GM10248 (cell line): ENCODE measurements at places on chromosomes 1 and 21.

DNA sequence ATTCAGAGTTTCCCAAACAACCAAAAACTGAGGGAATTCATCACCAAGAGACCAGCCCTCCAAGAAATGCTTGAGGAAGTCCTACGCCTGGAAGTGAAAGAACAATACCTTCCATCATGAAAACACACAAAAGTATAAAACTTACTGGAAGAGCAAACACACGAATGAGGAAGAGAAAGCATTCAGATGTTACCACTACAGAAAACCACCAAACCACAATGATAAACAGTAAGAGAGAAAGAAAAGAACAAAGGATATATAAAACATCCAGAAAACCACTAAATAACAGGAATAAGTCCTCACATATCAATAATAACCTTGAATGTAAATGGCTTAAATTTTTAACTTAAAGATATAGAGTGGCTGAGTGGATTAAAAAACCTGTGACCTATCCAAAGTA is 58.5 kb upstream of the BCL10 start:
- no peak for DNase-seq

DNA sequence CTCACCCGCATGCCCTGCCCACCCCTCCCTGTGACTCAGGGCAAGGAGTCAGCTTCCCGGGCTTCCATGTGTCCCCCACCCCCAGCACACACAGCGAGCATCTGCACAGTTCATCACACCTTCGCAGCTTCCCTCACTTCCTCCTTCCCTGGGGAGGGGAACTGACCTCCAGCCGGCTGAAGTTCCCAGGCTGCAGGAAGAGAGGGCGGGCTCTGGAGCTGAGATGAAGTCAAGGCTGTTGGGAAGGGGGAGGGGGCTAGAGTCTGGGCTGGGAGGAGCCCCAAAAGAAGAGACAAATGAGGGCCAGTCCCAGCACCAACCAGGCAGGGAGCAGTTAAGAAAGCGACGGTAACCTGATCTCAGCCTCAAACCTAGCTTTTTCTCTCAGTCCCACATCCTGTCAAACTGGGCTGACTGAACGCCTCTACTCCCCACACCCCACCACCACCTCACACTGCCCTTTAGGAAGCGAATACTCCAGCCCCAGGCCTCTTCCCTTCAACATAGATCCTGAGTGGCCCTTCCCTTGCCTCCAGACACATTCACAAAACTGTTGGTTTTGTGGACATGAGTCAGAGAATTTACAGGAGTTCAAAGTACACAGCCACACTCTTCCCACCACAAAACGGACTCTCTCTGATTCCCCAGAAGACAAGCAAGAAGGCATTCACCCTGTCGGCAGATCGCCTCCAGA is 1.8 kb downstream of the RHOC start:
- DNase-seq: peak; percentile 87

DNA sequence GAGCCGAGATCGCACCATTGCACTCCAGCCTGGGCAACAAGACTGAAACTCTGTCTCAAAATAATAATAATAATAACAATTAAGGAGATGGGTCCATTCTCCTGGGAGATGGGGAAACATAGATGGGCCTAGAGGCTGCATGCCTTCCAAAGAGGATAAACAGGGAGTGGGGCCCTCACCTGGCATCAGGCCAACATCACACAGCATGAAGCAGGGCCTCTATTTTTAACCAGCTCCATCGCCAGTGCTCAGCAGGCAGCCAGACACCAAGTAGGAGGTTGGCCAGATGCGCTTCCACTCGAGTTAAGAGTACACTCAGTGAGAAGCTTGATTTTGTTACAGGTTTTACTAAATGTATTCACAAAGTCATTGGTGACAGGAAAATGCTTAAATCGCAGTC is 352.0 kb downstream of the RRAGC start:
- no peak for DNase-seq

GRCh38 chr1:23426828-23427227 is 2.3 kb upstream of the TCEA3 start:
- no peak for DNase-seq

DNA sequence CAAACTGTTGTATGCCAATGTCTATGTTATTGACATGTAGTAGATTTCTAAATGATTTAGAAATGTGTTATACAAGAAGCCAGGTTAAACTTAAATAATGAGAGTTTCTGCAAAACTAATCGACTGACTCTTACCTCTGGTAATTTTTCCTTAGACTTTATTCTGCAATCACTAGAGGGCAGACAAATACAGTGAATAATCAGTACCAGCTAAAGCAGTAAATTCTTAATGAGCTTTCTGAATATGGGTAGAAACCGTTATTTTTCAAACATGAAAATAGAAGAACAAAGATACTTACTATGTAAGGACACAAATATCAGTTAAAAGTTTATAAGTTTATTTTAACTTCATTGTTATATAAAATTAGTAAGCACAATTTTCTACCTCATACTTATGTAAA is 97.9 kb upstream of the RGS1 start:
- DNase-seq: peak; percentile 31

DNA sequence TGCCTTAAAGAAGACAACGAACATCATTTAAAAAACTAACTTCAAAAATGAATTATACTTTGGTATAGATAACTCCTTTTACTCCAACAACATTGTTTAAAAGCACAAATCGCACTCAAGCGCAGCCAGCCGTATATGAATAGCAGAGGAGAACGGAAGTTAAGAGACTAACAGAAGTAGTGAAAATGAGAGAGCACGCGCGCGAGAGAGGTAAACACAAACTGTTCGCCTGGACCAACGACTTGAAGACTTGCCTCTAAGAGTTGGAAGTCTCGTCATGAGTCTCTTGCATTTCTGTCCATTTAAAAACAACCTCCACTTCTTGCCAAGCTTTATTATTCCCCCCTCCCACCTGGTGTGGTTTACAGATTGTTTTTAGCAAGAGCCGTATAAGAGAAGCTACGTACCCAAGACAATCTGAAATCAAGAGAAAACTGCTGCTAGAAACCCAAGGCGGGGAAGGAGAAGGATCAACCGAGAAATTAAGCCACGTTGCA is 479 bp downstream of the SELENOF start:
- DNase-seq: peak; percentile 40

DNA sequence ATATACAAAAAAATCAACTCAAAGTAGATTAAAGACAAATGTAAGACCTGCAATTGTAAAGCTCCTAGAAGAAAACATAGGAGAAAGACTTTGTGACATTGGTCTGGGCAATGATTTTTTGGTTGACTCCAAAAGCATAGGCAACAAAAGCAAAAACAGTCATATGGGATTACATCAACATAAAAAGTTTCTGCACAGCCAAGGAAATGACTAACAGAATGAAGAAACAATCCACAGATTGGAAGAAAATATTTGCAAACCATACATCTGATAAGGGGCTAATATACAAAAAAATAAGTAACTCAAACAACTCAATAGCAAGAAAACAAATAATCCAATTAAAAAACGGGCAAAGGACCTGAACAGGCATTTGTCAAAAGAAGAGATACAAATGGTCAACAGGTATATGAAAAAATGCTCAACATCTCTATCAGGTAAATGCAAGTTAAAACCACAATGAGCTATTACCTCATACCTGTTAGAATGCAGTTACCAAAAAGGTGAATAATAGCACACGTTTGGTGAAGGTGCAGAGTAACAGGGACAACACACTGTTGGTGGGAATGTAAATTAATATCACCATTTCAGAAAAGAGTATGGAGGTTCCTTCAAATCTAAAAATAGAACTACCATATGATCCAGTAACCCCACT is 173.7 kb upstream of the COA6 start:
- DNase-seq: no peak

- peak; percentile 16 for DNase-seq
Observed at GRCh38 chr1:45304311-45305081, 22.2 kb upstream of the HPDL start.

GRCh38 chr1:70980361-70980760 is 67.3 kb downstream of the PTGER3 start:
- no peak for DNase-seq

DNA sequence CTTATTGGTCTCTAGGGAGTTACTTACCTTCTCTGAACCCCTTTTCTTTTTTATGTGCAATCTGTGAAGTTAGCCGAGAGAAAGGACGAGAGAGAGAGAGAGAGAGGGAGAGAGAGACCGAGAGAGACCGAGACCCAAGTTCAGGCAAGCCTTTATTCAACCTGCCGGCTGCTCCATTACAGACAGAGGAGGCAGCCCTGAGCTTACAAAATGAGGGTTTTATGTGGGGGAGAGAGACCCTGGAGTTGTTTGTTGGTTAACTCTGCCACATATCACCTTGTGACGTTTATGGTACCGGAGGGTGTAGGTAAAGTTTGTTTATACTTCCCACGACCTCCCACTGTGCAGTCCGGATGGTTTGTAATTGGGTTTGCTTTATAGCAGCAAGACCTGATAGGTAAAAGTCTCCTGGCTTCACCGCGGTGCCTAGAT is 1.5 kb upstream of the MCOLN3 start:
- no peak for DNase-seq

DNA sequence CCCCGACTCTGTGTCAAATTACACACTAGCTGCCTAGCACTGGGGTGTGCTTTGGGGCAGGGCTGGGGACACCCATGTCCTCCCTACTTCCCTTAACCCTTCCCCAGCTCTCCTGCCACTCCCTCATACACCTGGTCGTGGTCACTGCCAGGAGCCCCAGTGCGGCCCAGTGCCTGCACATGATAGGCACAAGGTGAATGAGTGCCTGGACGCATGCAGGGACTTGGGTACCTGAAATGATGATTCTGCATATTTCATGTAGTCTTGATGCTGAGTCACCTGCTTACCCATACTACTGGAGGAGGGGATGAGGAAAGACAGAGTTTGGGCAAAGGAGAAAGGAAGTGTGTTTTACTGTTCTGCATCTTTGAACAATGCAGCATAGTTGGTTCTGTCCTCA is 1.5 kb upstream of the VANGL2 start:
- no peak for DNase-seq

GRCh38 chr1:169572187-169572586 is 14.1 kb downstream of the F5 start:
- no peak for DNase-seq

GRCh38 chr1:223081181-223081994 is 61.7 kb downstream of the TLR5 start:
- DNase-seq: peak; percentile 87

DNA sequence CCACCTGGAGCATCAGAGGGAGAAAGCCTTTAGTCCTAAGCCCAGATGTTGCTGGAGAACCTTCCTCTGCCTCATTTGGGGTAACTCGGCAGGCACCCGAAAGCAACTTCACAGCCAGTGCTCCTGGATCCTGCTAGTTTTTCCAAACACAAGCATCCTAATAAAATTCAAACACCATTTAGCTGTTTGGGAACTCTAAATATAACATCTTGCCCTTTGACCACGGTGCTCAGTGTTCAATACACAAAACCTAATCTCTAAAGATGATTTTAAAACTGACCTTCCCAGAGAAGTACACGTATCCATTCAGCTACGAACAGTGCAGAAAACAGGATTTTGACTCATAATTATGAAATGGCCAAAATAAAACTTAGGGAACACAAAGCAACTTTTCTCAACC is 40.3 kb downstream of the PROX1 start:
- DNase-seq: no peak

- no peak for DNase-seq
Observed at GRCh38 chr1:20329793-20330542, 39.3 kb downstream of the VWA5B1 start.

- no peak for DNase-seq
Observed at GRCh38 chr1:27203946-27204345, 30.5 kb upstream of the WDTC1 start.

DNA sequence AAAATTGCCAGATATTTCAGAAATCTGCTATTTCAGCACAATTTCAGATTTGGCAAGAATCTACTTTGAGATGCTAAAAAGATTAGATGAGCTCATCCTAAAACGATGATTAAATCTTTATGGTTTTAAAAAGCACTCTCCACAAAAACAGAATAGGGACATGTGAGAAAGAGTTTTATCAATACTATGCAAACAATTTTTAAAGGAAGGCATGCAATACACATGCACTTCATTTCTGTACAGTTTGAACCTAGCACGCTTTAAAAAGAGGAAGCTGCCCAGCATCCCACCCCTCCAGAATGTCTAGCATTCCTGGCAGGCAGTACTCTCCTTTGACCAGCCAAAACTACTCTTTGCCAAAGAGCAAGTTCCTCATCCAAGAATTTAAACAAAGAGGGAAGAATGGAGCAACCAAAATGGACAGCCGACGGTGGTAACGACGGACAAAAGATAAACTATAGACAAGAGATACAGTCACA is 1.3 kb downstream of the ARHGAP29 start:
- no peak for DNase-seq
